Naive thymus-derived CD8-positive, alpha-beta T cell (primary cell): ENCODE measurements at places on chromosomes 5 and 9.
A peak's percentile ranks its signal among the peaks of the same experiment; 100 is the strongest.

DNA sequence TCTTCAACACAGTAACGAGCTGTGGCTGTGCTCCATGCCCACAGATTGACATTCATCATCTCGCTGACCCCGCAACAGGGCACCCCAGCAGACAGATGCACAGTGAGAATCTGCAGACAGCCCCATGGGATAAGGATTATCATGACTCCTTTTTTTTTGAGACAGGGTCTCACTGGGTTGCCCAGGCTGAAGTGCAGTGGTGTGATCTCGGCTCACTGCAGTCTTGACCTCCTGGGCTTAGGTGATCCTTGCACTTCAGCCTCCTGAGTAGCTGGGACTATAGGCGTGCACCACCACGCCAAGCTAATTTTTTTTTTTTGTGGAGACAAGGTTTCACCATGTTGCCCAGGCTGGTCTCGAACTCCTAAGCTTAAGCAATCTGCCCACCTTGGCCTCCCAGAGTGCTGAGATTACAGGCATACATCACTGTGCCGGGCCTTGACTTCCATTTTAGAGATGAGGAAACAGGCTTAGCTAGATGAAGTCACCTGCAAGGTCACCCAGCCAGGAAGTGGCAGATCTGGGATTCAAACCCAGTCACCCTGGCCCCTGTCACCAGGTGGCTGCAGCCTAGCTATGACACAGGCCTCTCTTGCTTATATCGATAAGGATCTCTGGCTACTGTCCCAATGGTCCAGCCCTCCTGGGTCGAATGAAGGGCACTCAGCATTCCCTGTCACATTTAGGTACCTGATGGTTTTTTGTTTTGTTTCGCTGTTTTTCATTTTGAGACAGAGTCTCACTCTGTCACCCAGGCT is 5.1 kb downstream of the AIF1L start:
- no peak for DNase-seq

DNA sequence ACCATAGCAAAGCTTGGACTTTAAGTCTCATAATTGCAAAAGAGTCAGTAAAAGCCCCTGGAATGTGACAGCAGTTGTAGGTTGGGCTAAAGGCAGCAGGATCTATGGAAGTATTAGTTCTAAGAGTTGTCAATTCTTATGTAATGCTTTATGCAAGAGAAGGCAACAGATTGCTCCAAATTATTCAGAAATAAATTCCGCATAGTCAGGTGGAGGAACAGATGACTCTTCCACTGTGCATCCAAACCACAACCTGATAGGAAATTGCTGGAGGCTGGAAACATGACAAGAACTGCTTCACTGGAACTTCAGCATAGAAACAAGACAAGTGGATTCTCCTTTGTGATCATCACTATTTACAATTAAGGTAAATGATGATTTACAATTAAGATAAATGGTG is 101.0 kb downstream of the STARD4 start:
- DNase-seq: no peak

DNA sequence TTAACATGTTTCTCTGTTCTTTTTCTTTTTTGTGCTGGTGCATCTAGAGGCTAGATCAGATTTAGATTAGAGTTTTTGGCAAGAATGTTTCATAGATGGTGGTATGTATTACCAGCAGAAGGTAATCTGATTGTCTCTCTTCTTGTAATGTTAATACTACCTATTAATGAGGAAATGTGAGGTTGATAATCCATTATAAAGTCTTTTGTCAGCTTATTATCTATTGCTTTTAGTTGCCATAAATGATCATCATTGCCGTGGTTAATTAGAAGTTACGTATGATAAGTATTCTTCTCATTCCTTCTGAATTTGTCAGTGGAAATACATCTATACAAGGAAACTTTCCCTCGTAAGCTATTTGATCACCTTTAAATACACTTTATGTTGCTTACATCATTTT is 135.0 kb downstream of the PAM start:
- no peak for DNase-seq

DNA sequence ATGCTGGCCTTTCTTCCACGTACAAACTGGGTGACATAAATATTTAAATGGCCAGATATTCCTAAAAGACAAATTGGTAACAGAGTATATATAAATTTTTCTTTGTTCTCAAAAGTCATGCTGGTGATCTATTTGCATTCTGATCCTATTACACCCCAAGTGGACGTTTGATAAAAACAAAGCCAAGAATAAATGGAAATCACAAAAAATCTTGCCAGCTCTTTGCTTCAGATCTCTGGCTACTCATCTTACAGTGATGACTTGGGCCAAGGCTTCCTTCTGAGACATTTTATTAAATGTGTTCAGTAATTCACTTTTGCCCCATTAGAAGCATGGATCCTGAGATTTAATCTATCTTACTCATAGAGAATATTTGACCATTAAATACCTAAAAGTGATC is 444.3 kb upstream of the PIK3R1 start:
- no peak for DNase-seq

- DNase-seq: no peak
Observed at GRCh38 chr9:93467462-93467861, 14.1 kb upstream of the FAM120AOS start.

DNA sequence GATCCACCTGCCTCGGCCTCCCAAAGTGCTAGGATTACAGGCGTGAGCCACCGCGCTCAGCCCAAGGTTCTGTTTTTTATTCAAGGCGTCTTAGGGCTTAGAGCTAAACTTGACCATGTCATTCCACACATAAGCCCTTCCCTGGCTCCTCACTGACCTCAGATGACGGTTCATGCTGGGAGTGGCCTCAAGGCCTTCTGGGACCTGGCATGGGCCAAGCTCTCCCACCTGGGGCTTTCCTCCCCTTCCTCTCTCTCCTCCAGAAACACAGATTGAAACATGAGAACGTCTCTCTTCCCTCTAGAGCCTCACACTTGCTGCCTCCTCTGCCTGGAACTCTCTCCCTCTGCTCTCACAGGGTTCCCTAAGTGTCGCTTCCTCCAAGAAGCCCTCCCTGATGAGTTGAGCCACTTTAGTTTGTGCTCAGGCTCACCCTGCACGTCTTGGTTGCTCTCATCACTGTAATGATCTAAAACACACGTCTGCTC is 155.6 kb upstream of the IER5L start:
- no peak for DNase-seq

- no peak for DNase-seq
Observed at GRCh38 chr9:10146517-10147331, 466.1 kb downstream of the PTPRD start.

DNA sequence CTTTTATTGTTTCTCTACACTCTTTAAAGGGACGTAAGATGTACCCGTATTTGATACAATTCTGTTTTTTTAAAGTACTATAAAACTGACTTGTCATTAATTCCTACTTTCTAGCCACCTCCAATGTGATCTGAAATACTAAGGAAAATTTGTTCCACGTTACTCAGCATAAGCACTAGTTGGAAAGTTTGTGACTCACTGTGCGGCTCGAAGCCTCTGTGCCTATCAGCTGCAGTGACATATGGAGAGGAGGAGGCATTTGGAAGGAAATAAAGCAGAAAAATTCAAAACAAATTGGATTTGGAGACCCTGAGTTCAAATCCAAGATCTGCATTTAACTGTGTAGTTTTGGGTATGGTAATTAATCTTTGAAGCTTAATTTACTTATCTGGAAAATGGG is 339.3 kb downstream of the BRINP1 start:
- no peak for DNase-seq

DNA sequence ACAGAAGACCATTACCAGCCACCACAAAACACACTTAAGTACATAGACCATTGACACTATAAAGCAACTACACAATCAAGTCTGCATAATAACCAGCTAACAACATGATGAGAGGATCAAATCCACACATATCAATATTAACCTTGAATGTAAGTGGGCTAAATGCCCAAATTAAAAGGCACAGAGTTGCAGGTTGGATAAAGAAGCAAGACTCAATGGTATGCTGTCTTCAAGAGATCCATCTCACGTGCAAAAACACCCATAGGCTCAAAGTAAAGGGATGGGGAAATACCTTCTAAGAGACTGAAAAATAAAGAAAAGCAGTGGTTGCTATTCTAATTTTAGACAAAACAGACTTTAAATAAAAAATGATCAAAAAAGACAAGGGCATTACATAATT is 113.6 kb upstream of the CD180 start:
- no peak for DNase-seq

- DNase-seq: peak; percentile 52
Observed at GRCh38 chr5:142151436-142152383, 43.1 kb downstream of the NDFIP1 start.

DNA sequence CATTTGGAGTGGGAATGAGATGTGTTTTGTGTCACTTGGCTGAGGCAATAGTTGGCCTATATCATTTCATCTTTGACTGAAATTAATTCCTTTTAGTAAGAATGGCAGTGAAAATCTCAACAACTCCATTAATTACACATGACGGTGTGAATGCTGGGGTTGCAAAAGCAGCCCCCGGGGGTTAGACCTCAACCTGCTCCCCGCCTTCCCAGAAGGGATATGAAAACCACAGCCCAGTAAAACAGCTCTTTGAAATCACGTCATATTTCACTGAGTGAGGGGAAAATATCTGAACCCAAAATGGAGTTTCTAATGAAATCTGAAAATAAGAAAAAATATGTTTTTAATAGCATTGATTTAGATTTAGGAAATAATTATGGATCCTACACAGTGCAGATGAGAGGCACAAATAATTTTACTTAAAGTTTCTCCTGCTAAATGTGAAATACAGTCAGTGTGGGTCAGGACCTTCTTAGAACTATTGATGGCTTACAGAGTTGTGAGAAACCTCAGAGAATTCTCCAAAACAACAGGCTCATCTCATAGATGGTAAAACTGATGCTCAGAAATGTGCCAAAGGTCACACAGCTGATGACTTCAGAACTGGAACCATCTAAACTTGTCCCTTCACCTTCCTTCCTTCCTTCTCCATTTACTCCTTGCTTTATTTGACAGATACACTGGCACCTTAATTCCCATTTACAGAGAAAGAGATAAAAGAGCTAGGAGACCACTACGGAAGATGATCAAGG is 96.5 kb downstream of the SPOCK1 start:
- DNase-seq: no peak

GRCh38 chr9:96014078-96014477 is 138.6 kb downstream of the ERCC6L2 start:
- peak; percentile 42 for DNase-seq

GRCh38 chr9:93033531-93033930 is 25.0 kb upstream of the SUSD3 start:
- DNase-seq: no peak

- DNase-seq: no peak
Observed at GRCh38 chr9:97848215-97848479, 4.9 kb upstream of the FOXE1 start.

DNA sequence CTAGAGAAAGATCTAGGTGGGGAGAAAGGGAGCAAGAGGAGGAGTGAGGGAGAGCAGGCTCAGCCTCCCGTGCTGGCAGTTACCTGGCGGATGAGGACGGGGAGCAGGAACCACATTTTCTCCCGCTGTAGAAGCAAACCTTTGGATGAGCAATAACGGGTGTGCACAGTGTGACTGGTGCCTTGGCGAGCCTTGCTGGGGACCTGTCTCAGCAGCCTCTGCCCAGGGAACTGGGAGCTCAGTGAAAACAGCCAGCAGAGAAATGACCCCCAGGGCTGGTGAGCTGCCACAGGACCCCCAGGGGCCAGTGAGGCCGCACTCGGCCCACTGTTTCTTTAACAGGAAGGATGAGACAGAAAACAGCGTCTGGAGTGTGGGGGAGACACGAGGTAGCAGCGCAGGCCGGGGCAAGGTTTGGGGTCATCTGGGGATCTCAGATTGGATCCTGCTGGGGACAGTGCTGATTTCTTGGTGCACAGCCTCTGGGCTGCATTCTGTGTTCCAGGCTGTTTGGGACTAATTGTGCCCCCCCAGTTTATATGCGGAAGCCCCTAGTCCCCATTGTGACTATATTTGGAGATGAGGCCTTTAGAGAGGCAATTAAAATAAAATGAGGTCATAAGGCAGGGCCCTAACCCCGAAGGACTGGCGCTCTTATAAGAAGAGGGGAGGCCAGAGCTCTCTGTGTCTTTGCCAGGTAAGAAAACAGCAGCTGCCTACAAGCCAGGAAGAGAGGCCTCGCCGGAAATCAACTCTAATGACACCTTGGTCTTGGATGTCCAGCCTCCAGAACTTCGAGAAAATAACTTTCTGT is 118.8 kb upstream of the PHYKPL start:
- no peak for DNase-seq

DNA sequence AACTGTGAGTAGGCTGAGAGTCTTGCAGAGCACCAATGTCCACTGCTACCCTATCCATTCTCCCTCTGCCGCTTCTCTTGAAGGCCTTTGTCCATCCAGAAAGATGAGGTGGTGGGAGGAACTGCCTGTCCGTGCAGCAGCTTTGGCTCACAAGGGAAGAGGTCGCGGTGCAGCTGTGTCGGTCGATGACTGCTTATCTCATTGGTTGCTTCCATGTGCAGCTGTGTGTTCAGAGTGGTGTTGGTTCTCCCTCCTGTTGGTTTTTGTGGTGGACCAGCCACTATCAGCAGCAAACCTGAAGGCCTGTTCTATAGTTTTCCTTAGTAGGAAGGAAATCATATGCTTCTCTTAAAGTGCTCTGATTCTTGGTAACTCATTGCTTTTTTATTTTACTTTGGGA is 40.7 kb downstream of the SPTAN1 start:
- no peak for DNase-seq

GRCh38 chr5:149216496-149216895 is 55.2 kb upstream of the AFAP1L1 start:
- no peak for DNase-seq

DNA sequence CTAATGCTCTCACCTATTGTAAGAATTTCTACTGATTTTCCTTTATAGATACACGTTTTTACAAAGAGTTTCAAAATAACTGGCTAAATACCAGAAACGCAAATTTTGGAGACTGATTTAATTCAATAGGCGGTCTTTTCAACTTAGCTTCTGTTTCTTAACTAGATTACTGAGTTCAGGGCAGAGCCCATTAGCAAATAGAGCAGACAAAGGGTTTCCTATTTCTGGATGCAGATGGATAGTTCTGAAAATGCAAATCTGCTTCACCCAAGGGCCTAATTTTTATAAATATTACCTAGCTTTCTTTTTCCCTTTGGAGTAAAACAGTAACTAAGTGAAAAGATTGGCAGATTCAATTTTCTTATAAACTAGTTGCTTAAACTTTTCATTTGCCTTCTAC is 13.6 kb upstream of the KIAA1958 start:
- no peak for DNase-seq

- no peak for DNase-seq
Observed at GRCh38 chr5:136106351-136107031, 26.2 kb upstream of the SMAD5 start.

DNA sequence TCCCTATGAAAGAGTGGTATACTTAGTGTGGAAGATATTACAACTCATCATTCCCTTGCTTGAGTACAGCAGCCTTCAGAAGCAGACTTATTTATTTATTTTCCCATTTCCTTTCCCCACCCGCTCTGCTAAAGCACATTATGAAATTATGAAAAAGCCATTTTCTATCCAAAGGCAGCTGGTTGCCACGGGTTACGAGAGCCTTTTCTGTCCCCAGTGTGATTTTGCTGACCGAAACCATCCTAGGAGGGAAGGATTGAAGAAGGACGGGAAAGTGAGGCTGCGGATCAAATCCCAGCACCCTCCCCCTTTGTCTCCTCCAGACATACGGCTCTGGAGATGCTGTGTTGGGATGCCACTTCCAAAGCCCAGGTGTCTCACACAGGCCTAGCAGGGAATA is 246.9 kb downstream of the TLR4 start:
- DNase-seq: no peak
